Glutamatergic neuron (in vitro differentiated cells): ENCODE measurements at places on chromosomes 7 and 10.

DNA sequence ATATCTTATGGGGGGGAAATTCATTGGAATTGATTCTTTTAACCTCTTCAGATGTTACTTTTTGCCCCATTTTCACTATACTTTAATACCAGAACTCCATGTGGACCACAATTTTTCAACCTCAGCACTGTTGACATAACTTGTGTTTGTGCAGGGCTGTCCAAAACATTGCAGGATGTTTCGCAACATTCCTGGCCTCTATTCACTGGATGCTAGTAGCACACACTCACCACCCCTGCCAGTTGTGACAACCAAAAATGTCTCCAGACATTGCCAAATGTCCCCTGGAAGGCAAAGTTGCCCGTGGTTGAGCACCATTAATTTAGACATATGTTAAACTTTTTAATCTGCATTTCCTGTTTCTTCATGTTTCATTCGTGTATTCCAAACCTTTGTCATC lies 234.7 kb downstream of the GFRA1 start:
- H3K4me1 ChIP-seq, result peaks cover under 1% of the 10 kb centered on the region
- no peak overlapping the region for H3K4me3 ChIP-seq
- no peak overlapping the region for H3K27ac ChIP-seq
- no peak for DNase-seq

DNA sequence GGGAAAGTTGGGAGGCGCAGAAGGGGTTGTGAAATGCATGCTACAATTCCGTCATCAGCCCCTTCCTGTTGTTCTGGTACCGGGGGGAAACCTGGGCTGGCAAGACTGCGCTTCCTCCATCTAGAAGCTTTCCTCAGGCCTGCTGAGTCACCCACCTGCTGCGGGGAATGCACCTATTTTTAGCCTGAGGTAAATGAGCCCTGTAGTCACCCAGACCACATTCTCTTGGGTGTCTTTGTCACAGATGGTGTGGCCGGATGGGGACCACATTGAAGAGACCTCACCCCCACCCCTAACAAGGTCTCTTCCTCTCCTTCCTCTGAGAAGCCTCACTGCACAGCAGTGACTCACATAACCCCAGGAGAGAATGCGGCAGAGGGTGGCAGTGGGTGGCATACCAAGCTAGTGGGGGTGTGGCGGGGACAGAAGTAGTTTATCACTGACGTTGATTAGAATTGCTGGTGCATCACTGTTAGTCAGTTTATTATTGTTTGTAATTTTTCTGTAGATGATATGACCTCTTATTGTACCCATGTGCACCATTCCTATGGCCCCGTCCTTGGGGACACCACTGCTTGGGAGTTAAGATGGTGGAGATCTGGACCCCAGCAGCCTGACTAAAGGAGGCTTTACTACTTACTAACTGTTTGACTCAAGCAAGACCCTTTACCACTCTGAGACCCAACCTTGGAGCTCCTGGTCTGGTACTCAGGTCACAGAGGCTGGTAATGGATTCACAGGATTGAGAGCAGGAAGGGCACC lies 83.0 kb upstream of the DUSP5 start:
- H3K4me3 ChIP-seq, result no peak overlapping the region
- H3K27me3 ChIP-seq, result peaks cover 2% of the 10 kb centered on the region
- DNase-seq, result no peak

GRCh38 chr7:29408841-29409243 lies 154.8 kb upstream of the PRR15 start:
- H3K36me3 ChIP-seq, result no peaks in the 10 kb centered on the region
- no peak overlapping the region for H3K4me3 ChIP-seq
- no peak overlapping the region for H3K27ac ChIP-seq

- no peak for DNase-seq
- no peak overlapping the region for H3K4me3 ChIP-seq
- peaks cover 4% of the 10 kb centered on the region for H3K27me3 ChIP-seq
- H3K27ac ChIP-seq, result no peak overlapping the region
- H3K36me3 ChIP-seq, result no peaks in the 10 kb centered on the region
Observed at GRCh38 chr7:131721660-131722059, 165.2 kb upstream of the PODXL start.

DNA sequence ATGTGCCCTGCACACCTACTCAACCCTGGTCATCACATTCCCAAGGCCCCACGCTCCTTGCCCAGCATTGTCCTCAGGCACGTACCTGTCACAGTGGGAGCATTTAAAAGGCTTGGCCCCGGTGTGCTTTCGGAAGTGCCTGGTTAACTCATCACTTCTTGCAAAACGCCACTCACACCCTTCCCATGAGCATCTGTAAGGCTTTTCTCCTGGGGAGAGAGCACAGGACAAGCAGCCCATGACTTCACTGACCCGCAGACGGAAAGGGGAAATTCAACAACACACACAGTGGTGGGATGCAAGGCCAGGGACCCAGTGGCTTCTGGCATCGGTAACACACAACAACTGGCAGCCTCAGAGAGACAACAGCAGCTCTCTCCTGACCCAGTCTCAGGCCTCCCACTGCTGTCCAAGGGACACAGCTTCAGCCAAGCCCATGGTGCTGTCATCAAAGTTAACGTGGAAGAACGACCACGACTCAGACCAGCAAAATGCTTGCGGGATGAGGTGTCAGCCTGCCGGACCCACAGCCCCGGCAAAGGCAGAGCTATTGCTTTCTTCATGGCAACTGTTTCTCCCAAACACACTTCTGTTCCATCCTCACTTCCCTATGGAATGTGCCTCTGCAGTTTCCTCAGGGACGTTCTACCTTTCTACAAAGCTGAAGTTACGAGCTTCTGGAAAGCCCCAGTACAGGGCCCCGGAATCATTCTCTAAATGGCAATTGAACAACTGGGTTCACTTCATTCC lies 4.8 kb downstream of the KLF6 start:
- H3K4me1 ChIP-seq, result peaks cover 39% of the 10 kb centered on the region
- H3K27ac ChIP-seq, result no peak overlapping the region
